WTC11 (cell line): ENCODE measurements at places on chromosomes 3 and 15. TPM values are rescaled to one million over a fixed set of nuclear protein-coding genes. Genes with fewer than 3 reads are reported as not detected.
A peak's percentile ranks its signal among the peaks of the same experiment; 100 is the strongest.

DNA sequence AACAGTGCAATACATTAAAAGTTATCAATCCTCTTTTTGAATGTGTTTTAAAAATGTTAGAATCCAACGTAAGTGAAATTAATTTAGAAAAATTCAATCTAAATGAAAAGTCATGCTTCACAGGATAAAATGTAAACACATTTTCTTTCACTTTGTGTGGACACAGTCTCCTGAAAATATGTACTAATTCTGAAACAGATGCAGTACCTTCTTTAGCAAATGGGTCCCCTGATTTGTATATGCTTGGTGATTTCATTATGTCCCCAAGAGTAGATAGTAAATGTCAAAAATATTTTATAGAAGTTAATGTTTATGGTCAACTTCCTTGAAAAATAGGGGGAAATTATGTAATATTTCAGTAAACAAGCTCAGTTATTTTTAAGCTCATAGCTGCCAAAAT, 28.9 kb downstream of the FOXP1 start:
- no peak overlapping the region for H3K4me3 ChIP-seq

The GPR176 gene
- total RNA-seq = 117 to 131 TPM (median 127 TPM) in 3 replicates

The PLA2G4F gene
- 0.11 to 0.18 TPM (median 0.16 TPM) in 3 replicates for total RNA-seq

GRCh38 chr3:189787632-189788031, 156.4 kb downstream of the TP63 start:
- H3K4me3 ChIP-seq = no peak overlapping the region
- no peaks in the 10 kb centered on the region for H3K36me3 ChIP-seq
- peaks cover 17% of the 10 kb centered on the region for H3K4me1 ChIP-seq
- H3K27ac ChIP-seq = no peak overlapping the region
- DNase-seq = no peak

The PLEKHO2 gene
- 21.6 to 22.1 TPM (median 21.9 TPM) in 3 replicates for total RNA-seq

DNA sequence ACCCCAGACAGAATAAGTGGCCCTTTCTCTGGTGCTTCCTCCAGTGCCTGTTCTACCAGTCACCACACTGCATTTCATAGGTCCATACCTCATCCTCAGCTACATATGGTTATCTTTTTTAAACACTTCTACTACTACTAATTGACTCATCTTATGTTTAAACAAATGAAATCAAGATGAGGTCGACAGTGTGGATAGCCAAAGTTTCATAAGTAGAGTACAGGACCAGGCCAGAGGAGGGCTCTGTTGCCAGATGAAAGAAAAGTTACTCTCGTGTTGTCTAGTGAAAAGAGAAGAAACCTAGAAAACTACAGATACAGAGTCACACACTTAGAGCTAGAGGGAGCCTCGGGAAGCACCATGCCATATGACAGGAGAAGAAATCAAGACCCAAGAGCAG, 296.1 kb downstream of the VPS13C start:
- no peak for DNase-seq
- H3K27ac ChIP-seq = no peak overlapping the region
- no peaks in the 10 kb centered on the region for H3K36me3 ChIP-seq
- no peak overlapping the region for H3K4me3 ChIP-seq

DNA sequence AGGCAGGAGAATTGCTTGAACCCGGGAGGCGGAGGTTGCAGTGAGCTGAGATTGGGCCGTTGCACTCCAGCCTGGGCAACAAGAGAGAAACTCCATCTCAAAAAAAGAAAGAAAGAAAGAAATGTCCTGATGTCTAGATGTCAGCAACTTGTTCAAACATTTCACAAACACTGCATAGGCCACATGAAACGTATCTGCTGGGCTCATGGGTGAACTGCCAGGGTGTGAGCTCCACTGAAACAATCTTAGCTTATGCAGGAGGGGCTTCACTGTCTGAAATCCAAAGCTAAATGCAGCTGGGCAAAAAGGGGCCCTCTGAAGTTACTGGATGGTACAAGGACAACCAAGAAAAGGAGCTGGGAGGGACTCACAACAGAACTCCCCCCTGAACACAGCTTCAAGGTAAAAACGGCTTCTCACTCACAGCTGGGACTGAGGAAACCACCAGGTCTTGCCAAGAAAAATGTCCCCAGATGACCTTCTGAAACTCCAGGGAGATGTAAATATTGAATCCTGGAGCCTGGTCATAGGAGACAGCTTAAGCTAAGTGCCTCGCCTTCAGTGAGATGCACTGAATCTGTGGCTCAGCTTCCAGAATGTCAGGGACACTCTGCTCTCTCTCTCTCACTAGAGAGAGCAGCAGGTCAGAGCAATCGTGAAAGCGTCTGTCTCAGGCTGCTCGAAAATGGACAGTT, 31.9 kb downstream of the SEC61A1 start:
- no peaks in the 10 kb centered on the region for H3K27me3 ChIP-seq
- H3K36me3 ChIP-seq = peaks cover 72% of the 10 kb centered on the region
- H3K4me3 ChIP-seq = no peak overlapping the region
- H3K27ac ChIP-seq = no peak overlapping the region

- no peak for DNase-seq
- peak overlapping the region; percentile 55 for H3K27ac ChIP-seq
- no peaks in the 10 kb centered on the region for H3K36me3 ChIP-seq
- H3K27me3 ChIP-seq = no peaks in the 10 kb centered on the region
These were observed 567.0 kb upstream of the MCTP2 start for GRCh38 chr15:93664213-93664956.

DNA sequence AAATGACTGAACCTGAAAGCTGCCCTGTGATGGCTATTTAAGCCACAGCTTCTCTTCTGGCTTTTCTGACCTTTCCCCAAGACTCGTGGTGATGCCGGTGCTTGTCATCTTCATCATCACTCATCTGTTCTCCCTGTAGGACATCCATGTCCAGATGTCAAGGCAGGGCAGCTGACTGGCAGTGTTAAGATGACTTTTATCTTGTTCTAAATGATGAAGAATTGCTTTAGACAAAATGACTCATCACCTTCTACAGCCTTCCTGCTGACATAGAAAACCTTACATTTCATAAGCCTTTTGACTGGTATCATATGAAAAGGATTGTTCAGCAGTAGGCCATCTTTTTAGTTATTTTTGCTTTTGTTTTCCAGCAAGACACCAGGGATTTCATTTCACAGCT, 67.0 kb upstream of the GPR149 start:
- no peaks in the 10 kb centered on the region for H3K36me3 ChIP-seq
- H3K4me1 ChIP-seq = no peaks in the 10 kb centered on the region
- no peak overlapping the region for H3K27ac ChIP-seq
- H3K27me3 ChIP-seq = no peaks in the 10 kb centered on the region; the same call in 1 of the 2 replicates

DNA sequence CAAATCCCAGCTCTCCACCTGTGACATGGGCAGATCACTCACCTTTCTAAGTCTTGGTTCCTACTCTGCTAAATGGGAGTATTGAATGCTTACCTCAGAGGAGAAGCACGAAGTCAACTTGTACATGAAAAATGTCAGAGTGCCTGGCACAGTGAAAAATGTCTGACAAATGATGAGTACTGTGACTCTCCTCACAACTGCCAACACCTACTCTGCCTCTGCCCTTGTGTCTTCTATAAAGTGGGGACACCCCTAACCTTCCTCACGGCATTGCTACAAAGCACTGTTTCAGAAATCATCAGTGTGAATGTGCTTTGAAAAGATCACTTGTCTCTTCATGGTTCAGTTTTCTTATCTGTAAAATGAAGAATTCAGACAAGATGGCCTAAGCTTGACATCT, 940 bp upstream of the CCR1 start:
- H3K4me1 ChIP-seq = peaks cover 15% of the 10 kb centered on the region
- no peak overlapping the region for H3K4me3 ChIP-seq
- no peak overlapping the region for H3K27ac ChIP-seq
- no peak for DNase-seq
- H3K27me3 ChIP-seq = no peaks in the 10 kb centered on the region

GRCh38 chr3:46359733-46360493, 6.0 kb downstream of the CCR2 start:
- H3K27me3 ChIP-seq = peaks cover 5% of the 10 kb centered on the region
- no peaks in the 10 kb centered on the region for H3K36me3 ChIP-seq
- no peak overlapping the region for H3K4me3 ChIP-seq
- H3K27ac ChIP-seq = no peak overlapping the region
- no peak for DNase-seq

The SPSB4 gene
- 19.4 to 19.7 TPM (median 19.6 TPM) in 3 replicates for total RNA-seq
